ENCODE measurements at places on chromosomes 2 and 18. TPM values are rescaled to one million over a fixed set of nuclear protein-coding genes. Genes with fewer than 3 reads are reported as not detected.

DNA sequence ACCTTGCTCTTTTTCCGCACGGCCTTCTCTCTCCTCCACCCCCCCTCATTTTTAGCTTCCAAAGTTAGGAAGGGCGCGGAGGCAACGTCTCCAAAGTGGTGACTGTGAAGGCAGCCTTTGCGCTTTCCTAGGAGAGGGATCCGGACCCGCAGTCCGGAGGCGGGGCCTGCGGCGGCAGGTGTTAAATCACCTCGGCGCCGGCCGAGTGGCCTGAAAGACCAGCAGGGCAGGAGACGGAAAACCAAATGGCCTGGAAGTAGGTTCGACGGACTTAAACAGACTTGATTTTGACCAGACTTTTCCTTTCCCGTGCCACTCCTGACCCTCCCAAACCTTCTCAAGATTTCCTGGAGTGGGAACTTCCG lies 615 bp downstream of the GORASP2 start:
- peak; percentile 63 for DNase-seq

GRCh38 chr2:37713258-37713700 lies 41.8 kb upstream of the CDC42EP3 start:
- no peak for DNase-seq

- no peak for DNase-seq
Measured at GRCh38 chr2:190827720-190828119, 52.9 kb upstream of the GLS start.

GRCh38 chr2:25165992-25166875 lies 2.1 kb downstream of the POMC start:
- no peak for DNase-seq

- no peak for DNase-seq
Measured at GRCh38 chr2:160220545-160221009, 20.5 kb upstream of the ITGB6 start.

DNA sequence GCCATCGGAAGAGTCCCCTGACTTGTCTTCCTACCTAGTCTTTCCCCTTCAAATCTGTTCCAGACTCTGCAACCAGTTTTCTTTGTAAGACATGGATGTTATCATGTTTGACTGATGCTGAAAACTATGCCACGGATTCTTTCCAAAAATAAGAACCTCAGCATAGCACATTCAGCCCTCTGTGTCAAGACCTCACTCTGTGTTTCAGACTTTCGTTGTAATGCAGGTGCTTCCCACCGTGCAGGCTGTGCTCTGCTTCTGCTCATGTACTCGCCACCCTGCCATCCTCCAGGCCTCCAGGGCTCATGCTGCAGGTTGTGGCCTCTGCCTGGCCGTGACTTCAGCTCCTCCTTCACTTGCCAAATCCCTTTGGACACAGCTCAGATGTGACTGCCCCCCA lies 347.0 kb upstream of the RAB12 start:
- no peak for DNase-seq

GRCh38 chr2:84556190-84556589 lies 39.9 kb downstream of the DNAH6 start:
- DNase-seq: no peak

- no peak for DNase-seq
Measured at GRCh38 chr2:37037771-37038170, 46.4 kb downstream of the HEATR5B start.

- no peak for DNase-seq
Measured at GRCh38 chr2:172288603-172289002, 138.8 kb upstream of the ITGA6 start.

DNA sequence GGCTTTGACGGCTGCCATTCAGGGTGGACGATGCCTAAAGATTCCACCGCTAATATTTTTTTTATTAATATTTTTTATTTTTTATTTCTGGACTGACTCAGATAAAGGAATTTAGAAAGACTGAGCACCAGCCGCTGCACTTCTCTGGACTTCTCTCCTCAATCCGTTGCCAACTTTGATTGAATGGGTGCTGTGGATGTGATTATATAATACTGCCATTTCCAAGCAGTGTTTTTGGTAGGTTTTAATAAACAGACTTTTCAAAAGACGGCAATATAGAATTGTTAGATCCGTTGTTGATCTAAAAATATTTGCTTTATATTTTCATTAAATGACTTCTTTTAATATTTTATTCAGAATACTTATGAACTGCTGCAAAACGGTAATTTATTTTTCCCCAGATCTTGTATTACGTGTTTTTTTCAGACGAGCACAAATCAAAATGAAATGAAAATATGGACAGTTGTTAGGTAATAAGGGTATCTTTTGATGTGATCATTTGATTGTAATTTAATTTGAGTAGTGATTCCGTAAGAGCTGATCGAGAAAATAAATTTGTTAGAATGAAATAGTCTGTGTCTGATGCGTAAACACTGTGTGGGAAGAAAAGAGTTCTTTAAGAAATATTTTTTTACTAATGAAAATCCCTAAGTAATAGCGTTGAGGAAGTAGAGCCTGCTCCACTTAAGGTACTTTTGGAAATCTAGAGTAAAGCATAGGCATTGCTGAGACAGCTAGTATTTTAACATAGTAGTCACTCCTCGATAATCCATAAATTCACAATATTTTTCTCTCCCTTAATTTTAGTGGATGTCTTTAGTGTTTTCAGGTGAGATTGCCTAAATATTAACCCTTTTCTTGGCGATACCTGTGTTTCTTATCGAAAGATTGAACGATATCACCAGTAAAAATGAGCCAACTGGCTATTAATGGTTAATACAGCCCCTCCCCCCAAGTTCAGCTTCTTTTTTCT lies 4.4 kb downstream of the POU3F3 start:
- DNase-seq: no peak

DNA sequence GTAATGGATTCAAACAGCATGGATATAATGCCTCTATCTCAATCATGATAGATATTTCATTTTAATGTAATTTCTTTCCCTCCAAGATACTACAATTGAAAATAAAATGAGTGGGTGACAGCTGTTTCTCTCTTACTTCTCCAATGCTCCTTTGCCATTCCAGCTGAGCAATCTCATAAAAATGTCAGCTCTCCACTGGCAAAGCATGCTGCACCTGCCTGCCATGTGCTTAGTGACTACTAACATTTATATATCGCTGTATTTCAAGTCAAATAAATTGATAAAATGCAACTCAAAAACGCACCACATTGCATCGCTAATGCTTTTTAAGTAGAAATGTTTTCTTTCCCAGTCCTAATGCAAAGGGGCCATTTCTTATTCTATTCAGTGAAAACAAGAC lies 1093.9 kb downstream of the CBLN2 start:
- no peak for DNase-seq

GRCh38 chr2:11891671-11892440 lies 145.4 kb downstream of the LPIN1 start:
- no peak for DNase-seq

DNA sequence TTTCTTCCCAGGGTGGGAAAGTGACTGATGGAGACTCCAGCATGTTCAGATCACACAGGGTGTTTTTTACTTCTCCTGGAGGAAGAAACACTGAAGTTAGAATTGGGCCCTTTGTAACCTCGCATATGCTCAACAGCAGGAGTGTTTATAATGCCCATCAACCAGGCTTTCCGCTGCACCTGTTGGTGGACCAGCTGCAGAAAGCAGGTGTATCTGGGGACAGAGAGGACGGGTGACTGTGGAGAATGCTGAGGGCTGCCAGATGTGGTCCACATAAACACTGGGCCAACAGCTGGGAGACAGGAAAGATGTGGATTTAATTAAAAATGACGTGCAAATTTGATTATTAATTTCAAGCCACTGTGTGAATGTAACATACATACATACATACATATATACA lies 335.5 kb upstream of the SPRED2 start:
- no peak for DNase-seq

GRCh38 chr2:240389302-240389805 lies 46.1 kb upstream of the GPC1 start:
- peak; percentile 53 for DNase-seq

- peak; percentile 94 for DNase-seq
Measured at GRCh38 chr2:178072383-178073301, at the start of gene PDE11A. PDE11A (minus strand) TSS chr2:178072777; CDS start chr2:178072437, 340 bp downstream.

- DNase-seq: no peak
Measured at GRCh38 chr2:21245565-21245964, 121.8 kb downstream of the TDRD15 start.

- peak; percentile 58 for DNase-seq
Measured at GRCh38 chr2:234497594-234498235, 834 bp upstream of the ARL4C start.

DNA sequence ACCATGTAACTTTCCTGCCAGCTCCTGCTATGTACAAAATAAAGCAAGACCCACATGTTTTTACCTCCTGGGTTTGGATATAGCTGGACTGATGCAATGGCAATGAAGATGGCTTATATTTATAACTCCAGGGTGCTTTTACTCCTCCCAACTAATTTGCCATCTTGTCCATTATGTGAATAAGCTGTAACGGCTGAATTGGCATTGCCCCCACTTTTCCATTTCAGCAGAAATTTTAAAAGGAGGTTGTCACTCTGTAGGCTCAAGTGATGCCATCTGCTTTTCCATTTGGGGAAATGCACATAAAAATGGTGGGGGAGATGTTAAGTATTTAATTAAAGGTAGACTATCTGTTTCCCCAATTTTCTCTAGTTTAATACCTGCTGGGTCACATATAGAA lies 345.5 kb downstream of the ERBB4 start:
- DNase-seq: no peak

GRCh38 chr2:238890618-238891456 lies 43.0 kb downstream of the TWIST2 start:
- no peak for DNase-seq

- no peak for DNase-seq
Measured at GRCh38 chr2:166454006-166454595, 39.9 kb downstream of the SCN7A start.

DNA sequence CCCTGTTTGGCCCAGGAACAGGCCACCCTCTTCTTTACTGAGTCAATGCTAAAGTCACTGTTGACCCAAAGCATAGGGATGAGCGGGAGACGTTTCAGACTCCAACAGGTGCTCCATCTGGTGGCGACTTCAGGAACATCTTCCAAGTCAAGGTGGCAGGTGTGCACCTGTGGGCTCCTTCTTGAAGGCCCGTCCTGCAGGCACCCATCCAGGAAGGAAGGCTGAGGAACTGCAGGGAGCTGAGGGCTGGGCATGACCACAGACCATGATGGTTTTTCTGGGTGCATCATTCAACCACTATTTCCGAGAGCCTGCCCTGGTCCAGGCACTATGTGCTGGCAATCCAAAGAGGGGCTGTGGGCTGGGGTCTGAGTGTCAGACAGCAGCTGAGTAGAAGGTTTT lies 142.8 kb downstream of the NDUFA10 start:
- no peak for DNase-seq

DNA sequence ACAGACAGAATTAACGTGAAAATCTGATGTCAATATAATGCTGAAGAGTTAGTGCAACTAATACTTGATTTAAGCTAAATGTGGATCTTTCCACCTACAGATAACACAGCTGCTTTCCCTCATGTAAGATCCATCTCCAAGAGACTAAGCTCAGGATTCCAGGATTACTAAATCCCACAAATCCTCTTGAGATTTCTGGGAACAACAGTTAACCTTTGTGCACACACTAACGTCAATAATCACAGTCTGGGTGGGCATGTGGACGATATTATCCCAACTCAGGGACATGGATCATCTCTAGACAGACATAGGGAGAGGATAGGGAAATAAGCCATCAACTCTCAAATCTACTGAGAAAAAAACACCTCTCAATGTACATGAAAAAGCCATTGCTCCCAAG lies 432.6 kb downstream of the SATB2 start:
- no peak for DNase-seq

- no peak for DNase-seq
Measured at GRCh38 chr18:52341608-52342381, 1.8 kb downstream of the DCC start.

DNA sequence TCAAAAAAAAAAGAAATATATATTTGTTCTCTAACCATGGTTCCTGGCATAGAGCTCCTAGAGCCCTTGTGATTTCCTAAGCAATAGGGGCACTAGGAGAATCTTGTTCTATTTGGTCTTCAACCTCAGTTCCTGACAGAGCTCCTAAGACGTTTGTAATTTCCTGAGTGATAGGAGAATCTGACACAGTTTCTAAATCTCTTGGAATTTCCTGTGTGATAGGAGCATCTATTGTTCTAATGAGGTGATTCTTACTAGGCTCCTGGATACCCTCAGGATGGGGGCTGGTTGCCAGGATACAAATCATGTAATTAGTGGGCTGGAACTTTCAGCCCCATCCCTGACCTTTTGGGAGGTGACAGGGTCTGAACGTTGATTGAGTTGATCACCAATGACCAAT lies 245.8 kb downstream of the ZEB2 start:
- DNase-seq: no peak

- DNase-seq: no peak
Measured at GRCh38 chr2:169091256-169091655, 21.9 kb downstream of the DHRS9 start.

The PLB1 gene
- 4.9 TPM for total RNA-seq

The TET3 gene
- 9.5 TPM for total RNA-seq

The HOXD12 gene
- not detected for total RNA-seq

The ERBB4 gene
- 28.6 TPM for total RNA-seq

The PIKFYVE gene
- 31.9 TPM for total RNA-seq

The ACMSD gene
- total RNA-seq: not detected

The LAMA1 gene
- total RNA-seq: 0.78 TPM

The EFEMP1 gene
- 989 TPM for total RNA-seq

The CCDC142 gene
- total RNA-seq: 26.0 TPM

The NEURL3 gene
- total RNA-seq: not detected

The BBS5 gene
- total RNA-seq: 10.6 TPM

The KANSL1L gene
- total RNA-seq: 42.4 TPM

The ANKRD29 gene
- total RNA-seq: 10.2 TPM

The LRATD1 gene
- 2.0 TPM for total RNA-seq
